ENCODE measurements at places on chromosomes 12 and 14.

- DNase-seq = no peak
Measured at GRCh38 chr12:26940516-26941214, 2.4 kb downstream of the FGFR1OP2 start.

GRCh38 chr14:23045419-23046357, 3.7 kb downstream of the PSMB11 start:
- DNase-seq = no peak

DNA sequence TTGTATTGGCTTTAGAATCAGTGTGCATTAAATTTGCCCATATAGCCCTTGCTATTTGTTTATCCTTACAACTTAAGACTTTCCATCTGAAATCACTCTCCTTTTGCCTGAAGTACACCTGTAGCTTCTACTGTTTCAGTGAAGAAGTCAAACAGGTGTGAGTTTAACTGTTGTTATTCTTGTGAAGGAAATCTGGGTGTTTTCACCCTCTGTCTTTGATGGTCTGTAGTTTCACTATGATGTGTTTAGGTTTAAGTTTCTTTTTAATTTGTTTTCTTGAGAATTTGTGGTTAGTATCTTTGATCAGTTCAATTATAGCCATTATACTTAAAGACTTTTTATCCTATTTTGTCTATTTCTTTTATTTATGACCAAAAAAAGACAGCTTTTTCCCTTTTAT, 68.9 kb upstream of the BBS10 start:
- DNase-seq = no peak

- DNase-seq = no peak
Measured at GRCh38 chr14:100221533-100222223, 17.3 kb upstream of the YY1 start.

DNA sequence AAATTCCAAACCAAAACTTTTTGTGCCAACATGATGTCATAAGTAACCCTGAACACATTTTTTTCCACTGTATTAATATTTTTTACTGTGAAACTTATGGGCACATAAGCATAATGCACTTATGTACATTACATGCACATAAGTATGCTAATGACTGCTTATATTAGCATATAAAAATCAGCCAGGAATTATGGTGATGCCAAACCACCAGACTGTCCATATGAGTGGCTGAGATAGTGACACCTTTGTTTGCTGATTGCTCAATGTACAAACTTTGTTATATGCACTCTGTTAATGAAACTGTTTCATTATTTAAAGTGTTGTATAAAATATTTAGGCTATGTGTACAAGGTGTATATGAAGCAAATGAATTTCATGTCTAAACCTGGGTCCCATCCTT, 32.3 kb downstream of the USP44 start:
- DNase-seq = no peak

- no peak for DNase-seq
Measured at GRCh38 chr12:75589801-75590200, 78.4 kb upstream of the KRR1 start.

GRCh38 chr12:10709808-10710207, 13.3 kb downstream of the YBX3 start:
- DNase-seq = no peak

GRCh38 chr14:59600211-59600945, 23.8 kb upstream of the CCDC175 start:
- DNase-seq = no peak

DNA sequence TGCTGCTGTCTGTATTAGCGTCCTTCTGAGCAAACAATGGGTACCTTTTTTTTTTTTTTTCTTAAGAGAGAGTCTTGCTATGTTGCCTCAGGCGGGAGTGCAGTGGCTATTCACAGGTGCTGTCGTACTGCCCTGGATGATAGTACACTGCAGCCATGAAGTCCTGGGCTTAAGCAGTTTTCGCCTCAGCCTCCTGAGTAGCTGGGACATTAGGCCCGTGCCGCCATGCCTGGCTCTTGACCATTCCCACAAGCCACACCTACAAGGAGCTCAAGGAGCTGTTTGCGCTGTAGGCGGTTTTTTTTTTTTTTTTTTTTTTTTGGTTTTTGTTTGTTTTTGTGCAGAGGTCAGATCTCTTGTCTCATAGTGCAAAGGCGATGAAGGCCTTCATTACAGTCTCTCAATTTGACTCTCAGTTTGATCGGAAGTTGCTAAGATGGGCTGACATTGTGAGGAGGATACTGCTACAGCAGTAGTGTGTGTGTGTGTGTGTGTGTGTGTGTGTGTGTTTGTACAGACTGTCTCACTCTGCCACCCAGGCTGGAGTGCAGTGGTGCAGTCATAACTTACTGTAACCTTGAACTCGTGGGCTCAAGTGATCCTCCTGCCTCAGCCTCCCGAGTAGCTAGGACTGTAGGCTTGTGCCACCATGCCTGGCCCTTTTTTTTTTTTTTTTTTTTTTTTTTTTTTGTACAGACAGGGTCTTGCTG, 34.2 kb downstream of the TRAF3 start:
- DNase-seq = no peak

DNA sequence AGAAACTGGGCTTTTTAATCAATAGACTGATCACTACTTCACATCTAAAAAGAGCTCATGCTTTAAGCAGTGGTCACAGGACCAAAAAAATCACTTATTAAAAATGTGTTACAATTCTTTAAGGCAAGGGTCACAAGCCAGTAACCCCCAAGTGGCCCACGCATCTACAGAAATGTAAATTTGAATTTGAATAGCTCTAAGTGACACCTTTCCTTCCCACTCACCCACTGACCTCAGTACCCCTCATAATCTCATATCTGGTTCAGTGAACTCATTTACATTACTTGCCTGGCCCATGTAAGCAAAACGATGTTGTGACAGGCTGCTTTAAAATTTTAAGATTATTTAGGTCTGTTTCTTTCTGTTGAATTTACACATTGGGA, 27.4 kb downstream of the NELL2 start:
- DNase-seq = no peak

Data from AG04450 (cell line).